ENCODE measurements at places on chromosomes 13 and 19. TPM values are rescaled to one million over a fixed set of nuclear protein-coding genes. Genes with fewer than 3 reads are reported as not detected.

Gene POLR1G
- 2.7 TPM for total RNA-seq

Gene NUDT15
- 9.0 TPM for total RNA-seq

Gene MISP3
- 25.6 TPM for total RNA-seq

Gene C2CD4C
- 0.80 TPM for total RNA-seq

Gene LILRA6
- 1.1 TPM for total RNA-seq

Gene ADGRE3
- total RNA-seq: not detected

Gene RNF225
- total RNA-seq: not detected

Gene OVOL3
- not detected for total RNA-seq

Gene CBY2
- total RNA-seq: not detected

Gene TNFSF11
- 5.8 TPM for total RNA-seq

Gene KANK3
- 16.5 TPM for total RNA-seq

Gene OXGR1
- total RNA-seq: not detected

Gene ZSWIM9
- total RNA-seq: 3.2 TPM

Gene ZNF814
- total RNA-seq: 22.3 TPM

Gene PSG7
- total RNA-seq: not detected

Gene CGB1
- not detected for total RNA-seq

Gene ZNF471
- 2.0 TPM for total RNA-seq

Gene ICAM4
- not detected for total RNA-seq

Gene ZNF491
- total RNA-seq: 1.2 TPM

Gene CGB2
- not detected for total RNA-seq

Gene SULT2A1
- total RNA-seq: not detected

Gene PRSS57
- total RNA-seq: not detected

Gene LHB
- not detected for total RNA-seq

Gene ANKRD24
- total RNA-seq: 1.4 TPM

Gene PPP6R1
- total RNA-seq: 71.2 TPM

Gene CEACAM20
- 5.0 TPM for total RNA-seq

Gene PAN3
- total RNA-seq: 67.7 TPM

Gene TEAD2
- 28.1 TPM for total RNA-seq

Gene SYNE4
- 6.8 TPM for total RNA-seq

Gene NR2C2AP
- total RNA-seq: 11.4 TPM

Gene FGF14
- total RNA-seq: 0.28 TPM

Gene TTC9B
- total RNA-seq: not detected

All from Peyer's patch (tissue), 4 donors.